ENCODE measurements at places on chromosomes 2 and 18. TPM values are rescaled to one million over a fixed set of nuclear protein-coding genes. Genes with fewer than 3 reads are reported as not detected.

The LHCGR gene
- total RNA-seq, result not detected

The ASB18 gene
- not detected for total RNA-seq

The ACOXL gene
- not detected for total RNA-seq

The GPR17 gene
- total RNA-seq, result not detected

The RAPGEF4 gene
- total RNA-seq, result 0.14 TPM

The MOGAT1 gene
- not detected for total RNA-seq

The HK2 gene
- 49.0 TPM for total RNA-seq

The MC2R gene
- total RNA-seq, result not detected

The TMEM37 gene
- 0.29 TPM for total RNA-seq

The RAB27B gene
- total RNA-seq, result 20.5 TPM

The HRH4 gene
- total RNA-seq, result under 0.01 TPM

The ACSL3 gene
- total RNA-seq, result 196 TPM

The SOCS6 gene
- 135 TPM for total RNA-seq

The KCNIP3 gene
- 0.57 TPM for total RNA-seq

The ONECUT2 gene
- total RNA-seq, result under 0.01 TPM

The CTAGE1 gene
- total RNA-seq, result not detected

The ADD2 gene
- 0.14 TPM for total RNA-seq

The MSH6 gene
- 53.4 TPM for total RNA-seq

The LYPD6 gene
- 12.0 TPM for total RNA-seq

The SPP2 gene
- total RNA-seq, result not detected

The TCF23 gene
- total RNA-seq, result not detected

The HNRNPLL gene
- 57.1 TPM for total RNA-seq

The RBM44 gene
- 0.22 TPM for total RNA-seq

The NT5DC4 gene
- not detected for total RNA-seq

The RAB6C gene
- not detected for total RNA-seq

Measured in placental pericyte (primary cell).